RCC 7860 (cell line): ENCODE measurements at places on chromosomes 5 and 9.

- DNase-seq, result no peak
Observed at GRCh38 chr5:57097526-57097925, 76.3 kb upstream of the GPBP1 start.

DNA sequence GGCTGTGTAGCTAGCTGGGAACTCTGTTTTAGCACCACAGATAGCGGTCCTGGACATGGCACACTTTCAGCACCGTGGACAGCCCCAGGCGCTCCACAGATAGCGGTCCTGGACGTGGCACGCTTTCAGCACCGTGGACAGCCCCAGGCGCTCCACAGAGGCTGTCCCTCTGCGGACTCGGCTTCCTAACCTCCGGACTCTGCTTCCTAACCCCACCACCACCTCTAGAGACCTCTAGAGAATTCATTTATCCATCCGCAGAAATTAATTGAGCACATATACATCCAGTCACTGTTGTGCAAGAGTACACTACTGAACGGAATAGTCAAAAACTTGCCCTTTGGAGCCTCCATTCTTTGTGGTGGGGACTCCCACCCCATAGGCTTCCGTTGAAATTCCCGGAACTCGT lies 27.4 kb downstream of the UNC5A start:
- peak; percentile 60 for DNase-seq

DNA sequence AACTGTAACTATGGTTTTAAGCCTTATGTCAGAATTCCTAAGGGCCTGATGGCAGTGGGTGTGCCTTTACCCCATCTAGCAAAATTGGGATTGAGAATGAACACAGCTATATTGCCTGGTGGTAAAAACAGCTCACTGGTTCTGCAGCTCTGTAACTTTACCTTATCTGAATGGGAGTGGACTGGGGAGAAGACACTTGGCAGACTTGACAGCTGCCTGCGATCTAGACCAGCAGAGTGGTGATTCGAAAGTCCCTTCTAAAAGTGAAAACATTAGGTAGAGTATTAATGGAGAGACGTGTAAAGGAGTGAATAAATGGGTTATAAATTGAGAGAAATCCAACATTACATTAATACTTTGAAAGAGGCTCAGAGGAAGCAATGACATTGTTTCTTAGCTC lies 289.1 kb upstream of the EDIL3 start:
- DNase-seq, result no peak

DNA sequence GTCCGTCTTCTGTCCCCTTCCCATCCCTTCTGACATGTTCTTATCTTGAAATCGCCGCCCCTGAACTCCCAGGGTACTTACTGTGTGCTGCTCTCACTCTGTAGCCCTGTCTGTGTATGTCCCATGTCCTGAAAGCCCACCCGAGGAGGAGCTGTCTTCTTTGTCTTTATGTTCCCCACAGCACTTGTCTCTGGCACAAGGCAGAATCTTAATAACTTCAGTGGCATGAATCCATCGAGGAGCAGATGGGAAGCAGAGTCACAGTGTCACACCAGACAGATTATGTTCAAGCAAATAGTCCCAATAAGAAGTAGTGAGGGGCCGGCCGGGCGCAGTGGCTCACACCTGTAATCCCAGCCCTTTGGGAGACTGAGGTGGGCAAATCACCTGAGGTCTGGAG lies 29.7 kb upstream of the LTC4S start:
- no peak for DNase-seq

GRCh38 chr5:89723907-89724306 lies 685.6 kb downstream of the CETN3 start:
- DNase-seq, result no peak

DNA sequence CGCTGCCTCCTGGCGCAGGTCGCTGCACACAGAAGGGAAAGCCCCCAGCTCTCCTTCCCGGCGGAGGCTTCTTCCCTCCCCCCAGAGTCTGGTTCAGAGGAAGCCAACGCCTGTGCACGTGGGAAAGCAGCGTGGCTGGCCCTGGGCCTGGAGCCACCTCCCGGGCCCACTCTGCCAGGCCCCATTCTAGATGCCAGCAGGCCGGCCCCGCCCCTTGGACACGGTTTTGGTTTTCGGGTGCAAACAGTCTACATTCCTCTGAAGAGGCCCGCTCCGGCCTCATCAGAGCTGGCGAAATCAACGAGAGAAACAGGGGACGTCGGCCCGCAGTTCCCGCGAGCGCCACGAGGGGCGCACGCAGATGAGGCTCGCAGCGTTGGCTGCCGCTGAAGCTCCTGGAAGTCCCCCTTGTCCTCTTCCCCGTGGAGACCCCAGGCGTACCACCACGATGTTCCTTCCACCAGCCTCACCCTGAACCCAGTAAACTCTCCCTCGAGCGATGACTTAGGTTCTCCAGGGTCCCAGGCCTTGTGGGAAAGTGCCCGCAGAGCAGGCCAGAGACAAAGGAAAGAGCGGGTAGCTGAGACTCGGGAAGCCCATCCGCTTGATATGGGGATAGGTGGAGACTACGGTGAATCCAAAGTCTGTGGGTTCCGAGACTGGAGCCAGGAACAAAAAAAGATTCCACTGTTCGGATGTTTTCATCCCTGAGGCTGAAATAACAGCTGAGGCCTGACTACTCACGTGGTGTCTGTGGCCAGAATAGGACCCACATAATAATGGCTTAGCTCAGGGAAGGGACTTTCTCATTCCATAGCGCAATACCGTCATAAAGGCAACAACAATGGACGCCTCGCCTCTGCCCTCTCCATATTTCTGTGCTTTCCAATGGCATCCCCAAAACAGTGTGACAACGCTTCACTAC lies 64.2 kb downstream of the KLF4 start:
- DNase-seq, result no peak

DNA sequence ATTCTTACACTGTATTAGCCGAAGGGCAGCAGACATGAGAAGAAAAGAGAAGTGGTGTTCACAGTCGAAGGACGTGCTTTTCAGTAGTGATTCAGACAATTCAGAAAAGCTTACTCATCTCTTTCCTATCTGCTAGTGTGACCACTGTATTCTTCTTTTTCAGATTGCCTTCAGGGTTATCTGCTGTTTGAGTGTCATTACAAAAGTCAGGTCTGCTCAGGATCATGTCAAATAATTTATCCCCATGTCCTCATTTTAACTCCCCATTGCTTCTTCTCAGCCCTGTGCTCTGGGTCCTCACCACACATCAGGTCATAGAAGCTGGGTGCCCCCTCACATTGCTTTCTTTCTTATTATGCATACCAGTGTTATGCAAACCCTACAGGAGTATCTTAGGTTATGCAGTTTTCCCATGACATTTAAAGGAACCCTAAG lies 394.0 kb downstream of the CETN3 start:
- DNase-seq, result peak; percentile 4

DNA sequence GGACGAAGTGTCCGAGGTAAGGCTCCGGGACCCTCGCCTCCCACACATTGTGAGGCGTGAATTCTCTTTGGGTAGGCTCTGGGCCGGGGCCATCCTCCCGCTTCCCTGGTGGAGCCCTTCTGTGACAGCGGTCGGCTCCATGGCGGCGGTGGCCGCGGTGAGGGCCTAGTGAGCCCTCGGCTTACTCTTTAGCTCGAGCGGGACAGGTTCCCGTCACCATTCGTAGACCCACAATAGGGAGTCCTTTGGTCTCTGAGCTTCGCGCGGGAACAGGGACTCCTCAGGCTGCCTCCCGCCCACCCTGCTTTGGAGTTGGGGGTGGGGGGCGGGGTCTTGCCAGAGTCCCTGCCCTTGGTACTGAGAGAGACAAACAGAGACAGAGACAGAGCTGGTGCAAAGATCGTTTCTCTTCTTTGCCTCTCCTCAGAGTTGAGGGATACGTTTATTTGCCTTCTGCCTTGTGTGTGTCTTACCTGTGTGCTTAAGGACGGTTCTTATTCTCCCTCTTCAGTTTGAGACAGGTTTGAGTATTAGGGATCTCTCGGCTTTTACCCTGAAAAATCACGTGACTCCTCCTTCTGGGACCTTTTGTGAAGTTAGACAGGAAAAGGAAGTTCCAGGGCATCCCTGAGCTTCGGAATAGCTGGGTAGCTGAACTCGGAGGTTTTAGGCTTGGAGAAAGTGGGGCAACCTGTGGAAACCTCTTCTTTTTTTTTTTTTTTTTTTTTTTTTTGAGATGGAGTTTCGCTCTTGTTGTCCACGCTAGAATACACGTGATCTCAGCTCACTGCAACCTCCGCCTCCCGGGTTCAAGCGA lies 833 bp downstream of the ANKHD1 start:
- peak; percentile 36 for DNase-seq

DNA sequence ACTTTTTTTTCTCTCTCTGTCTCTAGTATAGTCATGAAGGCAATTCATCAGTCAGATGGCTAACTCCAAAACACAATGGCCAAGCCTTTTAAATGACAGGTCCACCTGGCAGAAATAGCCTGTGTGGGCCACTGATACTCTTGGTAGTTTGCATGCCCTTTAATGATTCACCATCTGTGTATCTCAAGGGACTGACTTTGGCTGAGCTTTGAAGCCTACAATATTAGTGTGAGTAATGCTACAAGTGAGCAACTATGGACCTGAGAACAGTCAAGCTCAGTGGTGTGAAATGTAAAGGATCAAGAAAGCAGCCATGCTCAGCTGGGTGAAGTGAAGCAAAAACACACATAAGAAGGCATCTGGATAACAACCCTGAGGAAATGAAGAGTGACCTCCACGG lies 506.9 kb downstream of the TLE1 start:
- DNase-seq, result peak; percentile 87

DNA sequence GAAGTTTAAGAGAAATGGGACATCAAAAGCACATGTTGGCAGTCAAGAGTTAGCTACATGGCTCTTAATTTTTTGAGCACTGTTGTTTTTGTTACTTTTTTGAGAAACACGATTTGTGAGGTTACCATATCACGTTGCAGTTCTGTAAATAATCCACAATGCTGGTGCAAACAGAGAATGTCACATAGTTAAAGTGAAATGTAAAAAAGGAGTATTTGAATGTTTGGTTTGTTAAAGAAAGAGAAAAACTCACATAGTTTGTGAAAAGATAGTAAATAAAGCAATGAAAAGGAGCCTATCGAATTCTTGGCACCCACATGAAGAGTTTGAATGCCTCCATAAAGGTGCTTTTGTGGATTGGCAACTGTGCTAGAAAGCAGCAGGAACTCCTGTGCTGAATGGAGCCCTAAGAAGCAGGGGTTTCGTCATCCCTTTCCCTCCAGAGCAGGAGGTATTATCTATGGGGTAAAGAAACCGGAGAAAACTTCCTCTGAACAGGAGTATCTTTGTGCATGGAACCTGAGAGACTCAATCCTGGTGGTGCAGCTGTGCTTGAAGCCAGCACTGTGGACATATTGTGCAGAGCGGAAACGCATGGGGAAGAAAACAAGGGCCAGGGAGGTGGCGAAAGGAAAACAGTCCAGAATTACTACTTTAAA lies 148.5 kb upstream of the OTULINL start:
- DNase-seq, result no peak

DNA sequence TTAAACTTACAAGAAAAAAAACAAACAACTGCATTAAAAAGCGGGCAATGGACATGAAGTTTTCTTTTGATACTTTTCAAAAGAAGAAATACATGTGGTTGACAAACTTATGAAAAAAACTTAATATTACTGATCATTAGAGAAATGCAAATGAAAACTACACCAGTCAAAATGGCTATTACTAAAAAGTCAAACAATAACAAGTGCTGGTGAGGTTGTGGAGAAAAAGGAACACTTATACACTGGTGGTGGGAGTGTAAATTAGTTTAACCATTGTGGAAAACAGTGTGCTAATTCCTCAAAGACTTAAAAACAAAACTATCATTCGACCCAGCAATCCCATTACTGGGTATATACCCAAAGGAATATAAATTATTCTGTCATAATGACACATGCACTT lies 311.6 kb downstream of the ISL1 start:
- no peak for DNase-seq

DNA sequence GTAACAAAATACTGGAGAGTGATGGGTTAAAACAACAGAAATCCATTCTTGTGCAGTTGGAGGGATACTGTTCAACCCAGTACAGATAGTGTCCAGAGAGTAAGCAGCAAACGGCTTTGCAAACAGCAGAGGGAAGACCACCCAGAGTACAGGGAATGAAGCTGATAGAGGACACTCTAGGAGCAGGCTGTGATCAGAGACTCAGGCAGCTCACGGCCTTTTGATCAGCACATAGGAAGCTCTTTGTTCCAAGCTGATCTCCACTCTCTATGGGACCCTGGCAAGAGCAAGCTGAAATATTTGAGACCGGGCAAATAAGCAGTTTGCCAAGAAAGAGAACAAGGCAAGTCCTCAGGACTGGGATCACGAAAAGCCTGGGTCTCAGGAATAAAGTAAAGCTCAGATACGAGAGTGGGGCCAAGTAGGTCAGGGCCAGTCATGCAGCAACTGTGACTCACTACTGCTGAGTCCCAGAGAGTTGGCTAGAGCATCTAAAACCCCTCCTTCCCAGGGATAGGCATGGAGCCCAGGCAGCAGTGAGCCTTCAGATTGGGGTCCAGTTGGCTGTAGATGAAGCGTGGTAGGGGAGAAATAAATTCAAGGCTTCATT lies 52.4 kb downstream of the MELK start:
- DNase-seq, result peak; percentile 60

GRCh38 chr5:14109041-14109747 lies 33.9 kb upstream of the TRIO start:
- peak; percentile 95 for DNase-seq
